AG08395 (cell line): ENCODE measurements at places on chromosomes 6 and 20.

- DNase-seq, result peak; percentile 10
Observed at GRCh38 chr6:10272591-10272990, 142.3 kb downstream of the TFAP2A start.

DNA sequence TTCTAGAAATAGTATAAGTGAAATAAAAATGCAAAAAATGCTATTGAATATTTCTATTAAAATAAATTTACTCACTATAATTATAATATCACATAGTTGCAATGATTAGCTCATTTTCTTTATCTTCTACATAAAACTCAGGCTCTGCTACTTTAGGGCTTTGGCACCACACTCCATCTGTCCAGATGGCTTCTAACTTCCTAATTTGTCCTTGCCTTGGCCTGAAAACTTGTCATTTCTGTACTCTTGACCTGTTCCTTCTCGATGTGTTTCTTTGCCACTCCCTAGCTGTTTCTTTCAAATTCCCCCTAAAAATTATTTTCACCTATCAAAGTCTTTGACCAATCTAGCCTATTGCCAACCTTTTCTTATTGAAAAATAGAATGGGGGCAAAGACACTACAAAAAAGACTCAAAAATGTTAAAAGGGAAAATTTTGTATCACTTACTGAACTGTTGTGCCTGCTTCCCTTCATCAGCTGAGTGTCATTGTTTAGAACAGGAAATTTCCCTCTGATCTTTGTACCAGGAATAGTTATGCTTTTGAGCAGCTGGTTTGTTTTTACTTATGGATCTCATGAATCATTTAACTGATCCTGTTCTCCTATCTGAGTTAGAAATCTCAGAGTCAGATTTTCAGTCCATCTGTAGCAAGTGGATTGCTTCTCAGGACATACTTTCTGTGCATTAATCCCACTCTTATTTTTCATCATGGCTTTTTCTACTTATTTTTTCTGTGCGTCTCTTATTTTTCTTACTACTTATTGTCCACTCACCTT is 279.2 kb upstream of the CNR1 start:
- DNase-seq, result no peak

- DNase-seq, result peak; percentile 11
Observed at GRCh38 chr6:128500014-128500413, 20.4 kb downstream of the PTPRK start.

DNA sequence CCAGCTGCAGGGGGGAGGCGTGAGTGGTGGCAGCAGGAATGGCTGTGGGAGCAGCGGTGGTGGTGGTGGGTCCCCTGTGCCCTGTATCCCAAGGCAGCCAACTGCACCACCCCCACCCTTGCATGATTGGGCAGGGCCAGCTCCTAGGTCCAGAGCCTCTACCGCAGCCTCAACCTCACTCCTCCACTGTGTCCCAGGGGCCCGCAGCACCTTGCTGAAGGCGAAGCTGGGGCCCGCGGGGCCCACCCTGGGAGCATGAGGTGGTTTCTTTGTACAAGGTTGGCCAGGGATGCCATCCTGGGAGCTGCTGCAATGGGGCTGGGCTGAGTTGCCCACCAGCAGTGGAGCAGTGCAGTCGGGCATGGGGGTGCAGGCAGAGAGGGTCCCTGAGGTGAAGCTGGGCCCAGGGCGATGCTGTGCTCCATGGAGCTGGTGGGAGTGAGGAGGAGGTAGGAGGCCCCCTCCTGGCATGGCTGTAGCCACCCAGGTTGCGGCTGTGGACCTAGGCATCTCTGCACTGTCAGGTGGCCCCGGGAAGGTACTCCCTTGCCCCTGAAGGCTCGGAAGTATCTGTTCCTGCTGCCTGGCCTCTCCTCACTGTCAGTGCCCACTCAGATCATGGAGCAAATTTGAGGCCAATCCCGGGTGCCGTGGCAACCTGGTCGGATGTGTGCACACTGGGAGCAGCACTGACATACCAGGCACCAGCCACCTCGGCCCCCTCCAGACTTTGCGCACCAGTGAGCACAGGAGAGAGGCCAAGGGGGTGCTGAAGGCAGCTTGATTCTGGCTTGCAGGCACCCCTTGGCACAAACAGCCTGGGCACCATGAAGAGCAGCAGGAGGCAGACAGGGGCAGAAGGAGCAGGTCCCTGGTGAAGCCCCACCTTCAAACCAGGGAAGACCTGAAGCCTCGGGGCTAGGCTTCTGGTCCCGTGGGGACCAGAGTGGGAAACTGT is 60.2 kb upstream of the L3MBTL3 start:
- DNase-seq, result no peak

DNA sequence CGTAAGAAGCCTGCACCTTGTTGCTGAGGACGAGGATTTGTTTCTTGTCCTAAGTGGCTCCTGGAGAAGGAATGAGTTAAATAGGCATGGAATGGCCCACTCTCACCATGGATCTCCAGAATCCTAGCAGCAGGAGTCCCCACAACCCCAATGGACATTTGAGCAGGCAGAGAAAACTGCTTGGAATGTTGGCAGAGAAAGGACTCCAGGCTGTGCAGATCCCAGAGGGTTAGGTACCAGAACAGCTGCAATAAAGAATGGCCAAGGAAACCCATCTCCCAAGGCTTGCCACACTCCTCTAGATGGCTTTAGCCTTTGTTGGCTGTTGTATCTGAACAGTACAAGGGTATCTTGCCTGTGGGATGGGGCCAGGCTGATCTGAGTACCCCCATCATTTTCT is 1415.7 kb upstream of the ADGRB3 start:
- no peak for DNase-seq

DNA sequence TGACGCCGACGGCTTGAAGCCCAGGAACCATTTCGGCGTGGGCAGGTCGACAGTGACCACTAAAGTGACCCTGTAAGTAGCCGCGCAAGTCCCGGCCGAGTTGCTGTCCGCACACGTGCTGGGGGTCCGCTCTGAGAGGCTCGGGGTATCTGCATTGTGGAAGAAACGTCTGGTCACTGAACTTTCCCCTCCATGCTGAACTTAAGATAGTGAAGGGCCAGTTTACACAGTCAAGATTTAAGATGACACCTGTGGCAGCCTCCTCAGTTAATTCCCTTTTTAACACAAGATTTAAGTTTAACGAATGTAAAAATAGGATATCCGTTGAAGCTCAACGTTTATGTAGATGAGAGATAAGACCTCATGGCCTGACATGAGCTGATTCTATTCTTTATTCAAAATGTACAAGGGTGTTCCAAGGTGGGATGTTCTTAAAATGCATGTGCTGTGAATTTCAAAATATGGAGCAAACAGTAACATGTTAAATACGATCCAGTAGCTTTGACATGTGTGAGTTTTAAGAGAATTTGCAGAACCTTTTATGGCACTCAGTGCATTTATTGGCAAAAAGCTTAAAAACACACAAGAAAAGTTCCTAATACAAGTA is 116.2 kb downstream of the RTN4IP1 start:
- DNase-seq, result no peak

DNA sequence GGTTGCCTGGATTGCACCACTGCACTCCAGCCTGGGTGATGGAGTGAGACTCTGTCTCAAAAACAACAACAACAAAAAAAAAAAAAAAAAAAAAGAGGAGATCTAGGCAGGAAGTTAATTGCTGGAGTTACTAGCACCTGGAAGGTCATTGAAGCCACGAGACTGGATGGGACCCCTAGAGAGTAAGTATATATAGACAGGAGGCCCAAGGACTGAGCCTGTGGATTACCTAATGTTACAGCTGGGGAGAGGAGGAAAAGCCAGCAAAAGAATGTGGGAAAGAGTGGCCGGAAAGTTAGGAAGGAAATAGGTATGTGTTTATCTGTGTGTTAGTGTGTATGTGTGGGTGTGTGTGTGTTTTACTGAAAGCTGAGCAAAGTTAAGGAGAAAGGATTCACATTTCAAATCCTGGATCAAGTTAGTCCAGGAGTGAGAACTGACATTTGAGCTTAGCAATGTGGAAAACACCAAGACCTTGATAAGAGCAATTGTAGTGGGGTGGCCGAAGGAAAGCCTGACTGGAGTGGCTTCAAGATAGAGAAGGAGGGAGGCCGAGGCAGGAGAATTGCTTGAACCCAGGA is 38.4 kb downstream of the ANKRD6 start:
- DNase-seq, result no peak
